Panc1 (cell line): ENCODE measurements at places on chromosomes 7 and 10. TPM values are rescaled to one million over a fixed set of nuclear protein-coding genes. Genes with fewer than 3 reads are reported as not detected.

- peaks cover 6% of the 10 kb centered on the region for H3K4me1 ChIP-seq
- H3K27me3 ChIP-seq: peaks cover 5% of the 10 kb centered on the region; the same call in 1 of the 2 replicates
- H3K27ac ChIP-seq: no peak overlapping the region
- no peaks in the 10 kb centered on the region for H3K36me3 ChIP-seq
These were observed 7.7 kb upstream of the GRB10 start for GRCh38 chr7:50790381-50790780.

HTRA1 gene
- total RNA-seq: 32.8 TPM

GRCh38 chr7:138188290-138188858 is 112.1 kb downstream of the AKR1D1 start:
- no peak for DNase-seq
- H3K36me3 ChIP-seq: no peaks in the 10 kb centered on the region
- no peak overlapping the region for H3K4me3 ChIP-seq
- no peaks in the 10 kb centered on the region for H3K4me1 ChIP-seq

- H3K27me3 ChIP-seq: no peaks in the 10 kb centered on the region
- H3K27ac ChIP-seq: peak overlapping the region; percentile 83
- H3K4me3 ChIP-seq: no peak overlapping the region
- H3K36me3 ChIP-seq: no peaks in the 10 kb centered on the region
These were observed 27.9 kb upstream of the ASCC1 start for GRCh38 chr10:72243822-72244437.

DNA sequence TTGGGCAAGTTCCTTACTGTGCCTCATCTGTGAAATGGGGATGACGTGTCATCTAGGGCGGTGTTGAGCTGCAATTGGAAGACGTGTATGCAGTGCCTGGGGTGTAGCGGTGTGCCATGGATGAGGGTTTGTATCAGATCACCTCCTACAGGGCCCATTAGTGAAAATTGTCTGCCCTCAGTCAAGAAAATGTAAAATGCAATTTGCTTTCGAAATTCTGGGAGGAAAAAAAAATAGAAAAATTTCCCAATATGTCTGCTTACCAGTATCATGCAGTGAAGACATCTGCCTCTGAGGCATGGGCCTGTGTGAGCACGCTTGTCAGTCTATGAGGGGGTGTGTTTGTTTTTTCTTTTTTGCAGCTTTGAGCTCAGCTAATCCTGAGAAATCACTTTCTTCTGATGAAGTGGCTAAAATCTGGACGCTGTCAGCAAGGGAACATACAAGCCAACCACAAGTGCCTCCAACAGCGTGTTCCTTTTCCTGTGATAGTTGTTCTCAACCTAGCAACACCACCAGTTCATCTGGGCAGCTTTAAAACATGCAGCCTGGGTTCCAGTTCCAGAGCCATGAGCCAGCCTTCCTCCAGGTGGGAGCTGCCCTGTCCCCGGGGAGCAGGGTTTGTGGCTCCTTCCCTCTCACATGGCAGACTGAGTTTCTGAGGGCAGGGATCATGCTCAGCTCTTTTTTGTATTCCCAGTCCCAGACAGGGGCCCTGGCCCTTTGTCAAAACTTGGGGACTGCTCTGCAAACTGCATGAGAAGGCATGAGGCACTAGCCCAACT is 10.3 kb downstream of the FAM241B start:
- no peaks in the 10 kb centered on the region for H3K27me3 ChIP-seq
- no peaks in the 10 kb centered on the region for H3K4me1 ChIP-seq
- no peaks in the 10 kb centered on the region for H3K36me3 ChIP-seq
- no peak overlapping the region for H3K4me3 ChIP-seq

DNA sequence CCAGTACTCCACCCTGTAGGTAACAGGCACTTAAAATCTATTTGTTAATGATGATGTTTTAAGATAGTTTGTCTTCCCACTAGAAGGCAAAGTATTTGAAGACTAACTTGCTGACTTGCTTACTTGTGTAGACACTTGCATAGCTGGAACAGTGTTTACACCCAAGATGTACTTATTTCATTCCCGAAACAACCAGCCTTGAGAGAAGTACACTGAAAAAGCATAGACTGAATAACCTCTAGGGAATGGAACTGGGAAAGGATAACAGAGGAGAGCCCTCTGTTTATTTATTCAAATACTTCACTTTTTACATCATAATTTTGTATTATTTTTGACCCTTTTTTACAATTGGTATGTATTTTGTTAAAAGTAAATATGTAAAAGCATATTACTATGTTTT is 33.1 kb upstream of the TMEM26 start:
- no peak overlapping the region for H3K4me3 ChIP-seq
- no peaks in the 10 kb centered on the region for H3K36me3 ChIP-seq
- no peaks in the 10 kb centered on the region for H3K4me1 ChIP-seq
- DNase-seq: no peak
- no peaks in the 10 kb centered on the region for H3K27me3 ChIP-seq
- no peak overlapping the region for H3K27ac ChIP-seq

GPNMB gene
- total RNA-seq: 2.1 TPM

- no peaks in the 10 kb centered on the region; the same call in 1 of the 2 replicates for H3K27me3 ChIP-seq
- no peak overlapping the region for H3K4me3 ChIP-seq
These were observed 130.9 kb upstream of the ADCY1 start for GRCh38 chr7:45443263-45443662.

- no peaks in the 10 kb centered on the region for H3K4me1 ChIP-seq
- no peak overlapping the region for H3K27ac ChIP-seq
- H3K27me3 ChIP-seq: no peaks in the 10 kb centered on the region
- no peak for DNase-seq
- no peak overlapping the region for H3K4me3 ChIP-seq
These were observed 176.2 kb downstream of the CCDC3 start for GRCh38 chr10:12825260-12825849.

DNA sequence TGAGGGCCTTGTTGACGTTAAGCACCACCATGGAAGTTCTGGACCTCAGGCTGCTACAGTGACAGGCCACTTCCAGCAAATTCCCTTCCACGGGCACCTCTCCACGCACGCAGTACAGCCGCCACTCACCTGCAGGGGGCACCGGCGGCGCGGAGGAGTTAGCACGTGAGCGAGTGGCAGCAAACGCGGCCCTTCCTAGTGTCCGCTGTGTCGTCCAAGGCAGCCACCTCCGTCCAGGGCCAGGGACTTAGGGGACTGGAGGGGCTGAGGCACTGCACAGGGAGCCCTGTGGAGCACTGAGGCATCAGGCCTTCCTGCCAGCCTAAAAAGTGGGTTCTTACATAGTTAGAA is 164.4 kb downstream of the SVIL start:
- peaks cover 3% of the 10 kb centered on the region; the same call in 1 of the 2 replicates for H3K4me1 ChIP-seq
- no peak overlapping the region for H3K27ac ChIP-seq
- H3K4me3 ChIP-seq: no peak overlapping the region
- H3K27me3 ChIP-seq: no peaks in the 10 kb centered on the region
- no peaks in the 10 kb centered on the region; the same call in 1 of the 2 replicates for H3K36me3 ChIP-seq

DCLRE1C gene
- total RNA-seq: 9.1 TPM

EN2 gene
- 1.5 TPM for total RNA-seq

RAPGEF5 gene
- 1.4 TPM for total RNA-seq

DNA sequence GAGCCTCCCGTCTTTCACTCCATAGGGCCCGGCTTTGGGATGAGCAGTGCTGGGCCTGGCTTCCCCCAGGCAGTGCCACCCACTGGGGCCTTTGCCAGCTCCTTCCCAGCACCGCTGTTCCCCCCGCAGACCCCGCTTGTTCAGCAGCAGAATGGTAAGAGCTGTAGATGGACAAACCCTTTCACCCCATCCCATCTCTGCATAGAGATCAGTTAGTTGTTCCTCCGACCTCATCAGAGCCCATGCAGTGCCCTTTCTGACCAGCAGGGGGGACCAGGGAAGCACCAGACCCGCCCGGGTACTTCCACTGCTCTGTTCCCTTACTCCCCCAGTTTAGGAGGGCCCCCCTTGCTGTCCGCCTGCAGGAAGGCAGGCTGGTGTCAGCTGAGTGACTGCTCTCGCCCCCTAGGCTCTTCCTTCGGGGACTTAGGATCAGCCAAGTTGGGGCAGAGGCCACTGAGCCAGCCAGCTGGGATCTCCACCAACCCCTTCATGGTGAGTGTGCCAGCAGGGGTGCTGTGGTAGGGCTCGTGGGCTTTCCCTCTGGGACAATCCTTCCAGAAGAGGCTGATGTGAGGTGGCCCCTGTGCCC is 9.8 kb downstream of the SAP25 start:
- peaks cover 23% of the 10 kb centered on the region for H3K4me1 ChIP-seq
- 0 out of 2 replicates have a peak overlapping the region, but pooled peaks have one; percentile 17 for H3K27ac ChIP-seq
- no peaks in the 10 kb centered on the region for H3K27me3 ChIP-seq
- no peak overlapping the region for H3K4me3 ChIP-seq
- no peaks in the 10 kb centered on the region for H3K36me3 ChIP-seq

GRCh38 chr7:150390205-150390604 is 11.1 kb downstream of the ZNF775 start:
- no peaks in the 10 kb centered on the region for H3K27me3 ChIP-seq
- no peak overlapping the region for H3K27ac ChIP-seq
- H3K36me3 ChIP-seq: no peaks in the 10 kb centered on the region
- H3K4me1 ChIP-seq: no peaks in the 10 kb centered on the region
- H3K4me3 ChIP-seq: no peak overlapping the region
- no peak for DNase-seq

DNA sequence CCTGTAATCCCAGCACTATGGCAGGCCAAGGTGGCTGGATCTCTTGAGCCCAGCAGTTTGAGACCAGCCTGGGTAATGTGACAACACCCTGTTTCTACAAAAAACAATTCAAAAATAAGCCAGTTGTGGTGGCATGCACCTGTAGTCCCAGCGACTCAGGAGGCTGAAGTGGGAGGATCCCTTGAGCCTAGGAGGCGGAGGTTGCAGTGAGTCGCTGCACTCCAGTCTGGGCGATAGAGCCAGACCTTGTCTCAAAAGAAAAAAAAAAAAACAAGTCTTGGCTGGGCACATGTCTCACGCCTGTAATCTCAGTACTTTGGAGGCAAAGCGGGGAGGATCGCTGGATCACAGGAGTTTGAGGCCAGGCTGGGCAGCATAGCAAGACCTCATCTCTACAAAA is 74.6 kb upstream of the PDSS1 start:
- peaks cover 6% of the 10 kb centered on the region for H3K27me3 ChIP-seq
- no peak overlapping the region for H3K27ac ChIP-seq
- no peaks in the 10 kb centered on the region for H3K4me1 ChIP-seq
- no peak for DNase-seq
- H3K4me3 ChIP-seq: no peak overlapping the region
- H3K36me3 ChIP-seq: no peaks in the 10 kb centered on the region; the same call in 1 of the 2 replicates

BPGM gene
- total RNA-seq: 10.7 TPM

DNA sequence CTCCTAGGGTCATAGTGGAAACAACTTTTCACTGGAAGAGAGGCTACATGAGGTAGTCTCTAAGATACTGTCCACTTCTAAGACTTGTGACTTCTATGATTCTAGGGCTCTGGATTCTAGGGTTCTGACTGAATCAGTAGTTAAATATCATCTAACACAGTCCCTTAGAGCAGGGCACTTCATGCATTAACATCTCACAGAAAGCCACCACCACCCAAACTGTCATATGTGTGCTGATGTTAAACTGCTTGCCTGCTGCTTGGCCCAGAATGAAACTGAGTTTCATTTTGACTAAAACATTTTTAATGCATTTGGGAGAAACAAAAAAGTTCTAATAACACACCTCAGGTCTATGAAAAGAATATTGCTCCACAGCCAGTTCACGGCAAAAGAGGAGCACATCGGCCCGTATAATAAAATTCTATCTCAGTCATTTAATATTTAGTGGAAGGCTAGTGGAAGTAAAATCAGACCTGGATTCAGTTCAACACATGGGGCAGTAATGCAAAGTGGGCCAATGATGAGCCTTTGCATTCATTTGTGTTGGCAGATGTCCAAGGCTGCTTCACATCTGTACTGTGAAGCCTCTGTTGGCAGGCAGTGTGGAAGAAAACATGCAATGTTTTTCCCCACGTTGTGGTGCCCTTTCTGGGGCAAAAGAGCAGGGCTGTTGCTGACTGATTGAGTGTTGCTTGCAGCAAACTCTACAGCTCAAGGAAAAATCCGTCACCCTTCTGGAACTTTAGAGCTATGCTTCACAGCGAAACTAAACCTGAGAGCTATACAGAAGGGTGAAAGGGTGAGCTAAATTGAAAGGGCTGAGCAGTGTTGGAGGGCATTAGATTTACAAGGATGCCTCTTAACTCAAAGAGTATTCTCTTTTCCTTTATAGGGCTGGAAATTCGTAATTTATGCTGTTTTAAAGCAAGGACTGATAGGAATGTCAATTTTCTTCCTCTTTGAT is 33.5 kb upstream of the AUTS2 start:
- H3K27ac ChIP-seq: no peak overlapping the region
- no peak for DNase-seq
- H3K4me3 ChIP-seq: no peak overlapping the region
- no peaks in the 10 kb centered on the region for H3K4me1 ChIP-seq

GRCh38 chr10:130017631-130018022 is 53.6 kb upstream of the EBF3 start:
- DNase-seq: no peak
- H3K27me3 ChIP-seq: no peaks in the 10 kb centered on the region
- H3K36me3 ChIP-seq: no peaks in the 10 kb centered on the region
- H3K4me3 ChIP-seq: no peak overlapping the region
- H3K27ac ChIP-seq: no peak overlapping the region

- no peaks in the 10 kb centered on the region for H3K4me1 ChIP-seq
- no peaks in the 10 kb centered on the region for H3K36me3 ChIP-seq
- no peak overlapping the region for H3K27ac ChIP-seq
- H3K4me3 ChIP-seq: no peak overlapping the region
- DNase-seq: no peak
These were observed 208.9 kb downstream of the EBF3 start for GRCh38 chr10:129755158-129755591.
